PC-9 (cell line): ENCODE measurements at places on chromosomes 6 and 20. TPM values are rescaled to one million over a fixed set of nuclear protein-coding genes. Genes with fewer than 3 reads are reported as not detected.

OR14J1 gene
- not detected in 2 replicates for total RNA-seq

PRELID3B gene
- 106 and 137 TPM in 2 replicates for total RNA-seq

TGM3 gene
- not detected in 2 replicates for total RNA-seq

SIRPG gene
- 2.1 TPM in 2 replicates for total RNA-seq

DCDC2 gene
- total RNA-seq, result 4.2 and 5.6 TPM in 2 replicates

HLA-DPA1 gene
- total RNA-seq, result not detected in 2 replicates

PFDN4 gene
- total RNA-seq, result 44.1 and 49.5 TPM in 2 replicates

OR12D2 gene
- not detected in 2 replicates for total RNA-seq

COL9A3 gene
- 8.3 and 8.5 TPM in 2 replicates for total RNA-seq

DDR1 gene
- total RNA-seq, result 267 and 269 TPM in 2 replicates

BCAS1 gene
- 3.9 and 4.0 TPM in 2 replicates for total RNA-seq

DNA sequence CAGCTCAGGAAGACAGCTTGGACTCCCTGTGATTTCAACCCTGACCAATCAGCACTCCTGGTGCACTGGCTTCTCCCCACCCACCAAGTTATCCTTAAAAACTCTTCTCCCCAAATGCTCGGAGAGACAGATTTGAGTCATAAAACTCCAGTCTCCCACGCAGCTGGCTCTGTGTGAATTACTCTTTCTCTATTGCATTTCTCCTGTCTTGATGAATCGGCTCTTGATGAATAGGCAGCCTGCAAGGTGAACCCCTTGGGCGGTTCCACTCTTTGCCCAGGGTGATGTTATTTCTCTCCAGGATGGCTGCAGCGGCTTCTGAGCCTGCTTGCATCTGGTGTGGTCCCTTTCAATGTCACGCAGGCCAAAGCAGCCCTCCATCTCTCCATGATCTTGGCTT, 12.4 kb downstream of the SLC52A3 start:
- no peak for DNase-seq

GRCh38 chr20:62824476-62825332, 7.9 kb downstream of the COL9A3 start:
- no peak for DNase-seq

DNA sequence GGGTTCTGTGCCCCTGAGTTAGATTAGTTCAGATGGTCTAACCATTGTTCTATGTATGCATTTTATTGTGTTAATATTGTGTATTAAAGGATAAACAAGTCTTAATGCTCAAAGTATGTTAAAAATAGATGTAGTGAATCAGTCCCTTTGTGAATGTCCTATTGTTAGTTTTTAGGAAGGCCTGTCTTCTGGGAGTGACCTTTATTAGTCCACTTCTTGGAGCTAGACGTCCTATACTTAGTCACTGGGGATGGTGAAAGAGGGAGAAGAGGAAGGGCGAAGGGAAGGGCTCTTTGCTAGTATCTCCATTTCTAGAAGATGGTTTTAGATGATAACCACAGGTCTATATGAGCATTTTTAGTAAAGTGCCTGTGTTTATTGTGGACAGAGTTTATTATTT, 12.3 kb upstream of the HMGN4 start:
- no peak for DNase-seq

- no peak for DNase-seq
Measured at GRCh38 chr6:141988327-141988726, 144.4 kb upstream of the GJE1 start.

DNA sequence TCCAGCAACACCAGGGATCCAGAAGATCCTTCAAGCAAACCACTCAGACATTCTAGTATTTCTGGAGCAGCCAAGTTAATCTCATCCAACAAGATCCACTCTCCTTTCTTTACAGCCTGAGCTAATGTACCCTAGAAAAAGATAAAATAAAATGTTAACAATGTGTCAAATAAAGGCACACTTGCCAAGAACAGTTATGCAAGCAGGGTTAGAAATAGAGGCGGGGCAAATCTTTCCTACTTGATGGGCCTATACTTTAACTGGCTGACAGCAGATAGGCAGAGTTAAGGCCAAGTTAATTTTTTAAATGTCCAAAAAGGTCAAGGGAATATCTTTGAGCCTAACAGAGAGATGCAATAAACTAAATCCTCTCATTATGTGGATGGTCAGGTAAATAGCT, 60.8 kb downstream of the MDN1 start:
- no peak for DNase-seq

DNA sequence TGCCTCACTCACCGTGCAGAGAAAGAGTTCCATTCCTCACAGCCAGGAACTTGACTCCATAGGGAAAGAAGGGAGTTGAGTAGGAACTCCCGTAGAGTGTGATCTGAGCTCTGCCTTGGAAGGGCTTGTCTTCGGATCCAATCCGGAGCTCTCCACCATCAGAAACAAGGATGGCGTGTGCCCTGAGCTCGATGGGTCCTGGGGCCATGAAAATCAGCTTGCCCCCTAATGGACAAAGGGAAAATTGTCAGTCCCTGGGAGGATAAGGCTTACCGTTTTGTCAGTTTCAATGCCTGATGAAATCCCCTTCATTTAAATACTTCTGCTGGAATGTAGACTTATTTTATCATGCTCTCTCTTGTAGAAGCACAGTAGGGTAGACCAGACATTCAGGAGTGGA, 153.3 kb downstream of the PKHD1 start:
- no peak for DNase-seq

- DNase-seq, result no peak
Measured at GRCh38 chr6:84976526-84977362, 212.3 kb upstream of the TBX18 start.

DNA sequence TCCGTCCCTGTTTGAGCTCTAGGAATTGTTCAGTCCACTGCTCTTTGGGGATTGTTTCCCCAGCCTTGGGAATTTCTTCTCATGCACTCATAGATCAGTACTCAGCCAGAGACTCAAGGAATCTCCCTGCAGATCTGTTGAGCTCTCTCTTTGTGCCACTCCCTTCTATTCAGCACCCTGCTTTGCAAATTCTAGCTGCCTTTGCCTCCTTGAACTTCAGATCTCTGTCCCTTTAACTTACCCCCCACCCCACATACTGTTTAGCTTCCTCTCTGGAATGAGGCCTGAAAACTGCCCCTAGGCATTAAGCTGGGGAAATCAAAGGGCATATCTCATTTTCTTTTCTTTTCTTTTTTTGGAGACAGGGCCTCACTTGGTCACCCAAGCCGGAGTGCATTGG, 30.5 kb downstream of the QRSL1 start:
- no peak for DNase-seq

- no peak for DNase-seq
Measured at GRCh38 chr6:140636908-140637402, 1262.5 kb upstream of the CITED2 start.

DNA sequence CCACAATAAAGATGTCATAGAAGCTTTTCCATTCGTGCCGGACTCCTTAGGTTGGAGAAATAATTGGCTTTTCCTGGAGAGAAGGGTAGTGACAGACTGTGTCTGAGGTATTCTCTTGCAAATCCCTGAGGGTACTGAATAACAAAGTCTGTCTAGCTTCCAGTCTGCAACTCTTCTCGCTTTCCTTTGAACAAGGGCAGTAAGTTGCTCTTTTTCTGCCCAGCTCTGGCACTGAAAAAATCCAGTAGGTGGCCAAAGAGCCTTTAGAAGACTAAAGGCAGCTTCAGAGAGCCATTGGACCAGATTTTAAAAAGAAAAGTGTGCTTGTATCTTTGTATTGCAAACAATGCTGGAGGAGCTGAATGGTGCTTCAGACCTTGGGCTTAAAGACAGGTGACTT, 20.7 kb upstream of the RREB1 start:
- no peak for DNase-seq

- DNase-seq, result no peak
Measured at GRCh38 chr20:43991261-43991660, 76.6 kb downstream of the TOX2 start.

DNA sequence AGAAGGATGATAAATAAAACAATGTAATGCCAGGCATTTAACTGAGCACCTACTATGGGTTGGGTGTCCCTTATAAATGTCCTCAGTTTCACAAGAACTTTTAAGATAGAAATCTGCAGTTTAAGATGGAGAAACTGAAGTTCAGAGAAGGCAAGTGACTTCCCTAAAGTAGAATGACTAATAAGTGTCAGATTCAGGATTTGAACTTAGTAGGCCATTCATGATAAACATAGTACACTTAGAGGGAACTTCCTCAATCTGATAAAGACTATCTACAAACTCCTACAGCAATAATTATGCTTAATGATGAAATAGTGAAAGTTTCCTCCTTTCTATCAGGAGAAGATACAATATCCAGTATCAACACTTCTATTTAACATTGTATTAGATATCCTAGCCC, 43.9 kb downstream of the NCR2 start:
- no peak for DNase-seq

DNA sequence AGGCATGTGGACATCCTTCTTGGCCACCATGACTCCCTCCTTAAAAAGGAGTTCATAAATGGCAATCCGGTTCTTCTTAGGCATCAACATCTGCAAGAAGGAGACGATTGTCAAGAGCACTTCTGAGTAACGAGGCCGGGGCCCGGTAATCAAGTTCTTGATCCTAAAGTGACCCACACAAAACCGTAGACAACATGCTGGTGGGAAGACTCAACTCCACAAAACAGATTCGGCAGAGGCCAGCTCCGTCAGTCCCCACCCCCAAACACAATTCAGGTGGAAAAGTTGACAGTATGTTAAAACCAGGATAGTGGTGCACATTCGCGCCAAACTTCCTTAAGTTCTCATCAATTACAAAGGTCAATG, 754 bp downstream of the RPS10 start:
- DNase-seq, result no peak

GRCh38 chr6:76707630-76708029, 635.2 kb upstream of the IMPG1 start:
- DNase-seq, result no peak

GRCh38 chr6:6008648-6009421, 2.1 kb upstream of the NRN1 start:
- DNase-seq, result no peak

DNA sequence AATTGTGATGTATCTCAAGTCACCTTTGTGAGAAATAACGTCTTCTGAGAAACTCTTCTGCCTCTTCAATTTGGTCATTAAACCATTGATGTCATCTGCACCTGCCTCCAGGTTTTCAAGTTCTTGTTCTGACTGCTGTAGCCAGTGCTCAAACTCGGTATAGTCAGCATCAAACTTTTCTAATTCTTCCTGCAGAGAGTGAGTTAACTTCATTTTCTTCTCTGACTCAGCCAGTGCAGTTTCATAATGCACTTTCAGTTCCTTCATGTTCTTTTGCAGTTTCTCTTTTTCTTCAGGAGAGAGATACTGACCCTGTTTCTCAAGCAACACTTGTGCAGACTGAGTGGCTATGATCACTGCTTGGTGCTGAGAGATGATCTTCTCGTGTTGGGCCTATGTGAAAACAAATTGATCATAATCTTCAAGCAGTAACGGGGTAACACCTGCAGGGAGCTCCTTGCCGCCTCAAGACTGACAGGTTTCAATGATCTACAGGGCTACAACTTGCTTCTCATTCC, 48.8 kb downstream of the DST start:
- DNase-seq, result no peak
